Left ventricle myocardium inferior (tissue), 1 donor: ENCODE measurements at places on chromosomes 12 and 14. TPM values are rescaled to one million over a fixed set of nuclear protein-coding genes. Genes with fewer than 3 reads are reported as not detected.

SALL2 gene
- 3.4 TPM for total RNA-seq

MAP1LC3B2 gene
- 2.9 TPM for total RNA-seq

TROAP gene
- 0.66 TPM for total RNA-seq

GRCh38 chr12:20624718-20625117 is 70.4 kb upstream of the SLCO1C1 start:
- no peak for DNase-seq
- H3K4me3 ChIP-seq = no peak overlapping the region
- H3K27ac ChIP-seq = no peak overlapping the region
- peaks cover 34% of the 10 kb centered on the region for H3K36me3 ChIP-seq
- no peaks in the 10 kb centered on the region for H3K27me3 ChIP-seq
- peaks cover 57% of the 10 kb centered on the region for H3K4me1 ChIP-seq

DNA sequence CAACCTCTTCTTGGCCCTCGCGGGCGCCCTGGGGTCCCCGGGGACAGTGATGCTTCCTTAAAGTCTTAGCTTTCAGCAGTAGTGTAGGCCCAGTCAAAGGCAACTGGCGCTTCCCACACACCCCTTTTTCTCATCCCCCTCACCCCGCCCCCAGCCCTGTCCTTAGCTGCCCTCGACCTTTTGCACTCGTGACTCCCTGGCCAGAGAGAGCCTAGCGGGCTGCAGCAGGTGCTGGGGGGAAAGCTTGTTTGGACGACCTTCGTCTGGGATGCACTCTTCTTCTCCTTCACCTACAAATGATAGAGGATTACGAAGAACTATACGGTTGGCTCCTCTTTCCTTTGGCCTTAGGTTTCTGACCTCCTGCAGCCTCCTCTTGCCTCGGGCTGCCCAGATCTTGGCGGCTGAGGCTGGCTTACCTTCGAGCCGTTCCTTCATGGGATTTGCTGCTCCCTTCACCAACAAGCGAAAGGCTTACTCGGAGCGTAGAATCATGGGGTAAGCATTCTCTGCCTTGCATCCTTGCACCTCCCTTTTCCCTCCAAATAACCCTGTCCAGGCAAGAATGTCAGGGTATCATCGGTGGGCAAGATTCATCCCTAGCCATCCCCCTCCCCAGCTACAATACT is 815 bp downstream of the COQ10A start:
- peak; percentile 61 for DNase-seq
- no peaks in the 10 kb centered on the region for H3K27me3 ChIP-seq
- peak overlapping the region; percentile 97 for H3K27ac ChIP-seq
- peaks cover 59% of the 10 kb centered on the region for H3K4me1 ChIP-seq

DNA sequence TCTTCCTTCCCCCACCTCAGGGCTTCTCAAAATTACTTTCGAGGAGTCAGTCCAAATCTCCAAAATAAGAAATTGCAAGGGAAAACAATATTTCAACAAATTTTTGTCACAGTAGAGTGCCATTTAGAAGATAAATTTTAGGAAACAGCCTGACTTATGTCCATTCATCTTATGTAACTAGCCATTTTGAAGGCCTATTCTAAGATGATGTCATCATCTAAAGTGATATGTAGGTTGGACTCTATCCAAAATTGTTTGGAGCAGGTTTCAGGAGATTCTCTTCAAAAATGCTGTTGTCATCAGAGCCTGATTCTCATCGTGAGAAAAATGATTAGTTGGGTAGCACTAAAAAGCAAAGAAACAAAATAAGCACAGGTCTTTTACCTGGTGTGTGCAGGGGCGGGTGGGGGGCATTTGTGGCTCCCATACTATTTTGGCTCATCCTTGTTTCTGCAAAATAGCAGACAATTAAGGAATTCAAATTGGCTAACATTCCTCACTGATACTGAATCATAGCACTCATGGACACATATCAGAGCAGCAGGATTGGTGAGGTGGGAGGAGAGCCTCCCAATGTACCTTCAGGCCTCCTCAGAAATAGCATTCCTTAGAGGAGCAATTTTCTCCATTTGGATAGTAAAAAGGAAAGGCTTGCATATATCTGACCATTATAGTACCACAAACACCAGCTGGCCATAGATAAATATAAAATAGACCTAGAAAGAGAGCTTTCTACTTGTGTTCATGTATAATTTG is 360.9 kb upstream of the NAV3 start:
- H3K4me3 ChIP-seq = no peak overlapping the region
- H3K36me3 ChIP-seq = no peaks in the 10 kb centered on the region
- no peaks in the 10 kb centered on the region for H3K27me3 ChIP-seq
- H3K27ac ChIP-seq = no peak overlapping the region
- no peak for DNase-seq
- H3K4me1 ChIP-seq = no peaks in the 10 kb centered on the region

DNA sequence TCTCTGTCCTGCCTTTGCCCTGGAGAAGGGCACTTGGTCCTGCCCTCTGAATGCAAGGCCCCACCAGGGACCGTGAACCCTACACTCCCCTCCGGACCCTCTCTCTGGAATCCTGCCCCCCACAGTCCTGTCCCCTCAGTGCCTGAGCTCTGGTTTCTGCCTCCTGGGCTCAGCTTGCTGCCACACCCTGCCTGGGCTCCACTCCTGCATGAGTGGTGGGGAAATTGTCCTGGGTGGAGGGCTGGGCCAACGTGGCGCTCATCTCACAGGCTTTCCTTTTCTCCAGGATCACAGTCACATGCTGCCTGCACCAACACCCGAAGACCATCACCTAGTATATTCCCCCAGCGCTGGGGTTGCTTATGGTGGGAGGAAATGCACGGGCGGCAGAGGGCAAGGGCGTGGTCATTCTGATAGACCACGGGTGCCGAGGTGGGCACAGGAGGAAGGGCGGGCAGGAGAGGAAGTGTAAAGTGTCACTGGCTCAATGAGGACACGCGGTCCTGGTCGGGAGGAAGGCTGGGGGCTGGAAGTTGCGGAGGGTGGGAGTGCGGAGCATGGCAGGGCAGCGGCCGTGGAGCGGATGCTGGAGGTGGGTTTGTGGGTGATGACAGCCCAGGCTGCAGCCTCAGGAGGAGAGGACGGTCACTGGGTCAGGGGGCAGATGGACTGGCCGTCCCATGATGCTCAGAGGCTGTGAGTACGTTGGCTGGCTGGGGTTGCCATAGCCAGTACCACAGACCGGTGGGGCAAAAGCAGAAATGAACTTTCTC is 99.5 kb downstream of the KIF26A start:
- H3K36me3 ChIP-seq = no peaks in the 10 kb centered on the region
- DNase-seq = no peak
- H3K4me3 ChIP-seq = no peak overlapping the region
- no peaks in the 10 kb centered on the region for H3K4me1 ChIP-seq

GRCh38 chr12:15706010-15706676 is 83.0 kb downstream of the EPS8 start:
- no peaks in the 10 kb centered on the region for H3K27me3 ChIP-seq
- H3K4me3 ChIP-seq = no peak overlapping the region
- peak overlapping the region; percentile 41 for H3K27ac ChIP-seq
- peaks cover 46% of the 10 kb centered on the region for H3K4me1 ChIP-seq

DNA sequence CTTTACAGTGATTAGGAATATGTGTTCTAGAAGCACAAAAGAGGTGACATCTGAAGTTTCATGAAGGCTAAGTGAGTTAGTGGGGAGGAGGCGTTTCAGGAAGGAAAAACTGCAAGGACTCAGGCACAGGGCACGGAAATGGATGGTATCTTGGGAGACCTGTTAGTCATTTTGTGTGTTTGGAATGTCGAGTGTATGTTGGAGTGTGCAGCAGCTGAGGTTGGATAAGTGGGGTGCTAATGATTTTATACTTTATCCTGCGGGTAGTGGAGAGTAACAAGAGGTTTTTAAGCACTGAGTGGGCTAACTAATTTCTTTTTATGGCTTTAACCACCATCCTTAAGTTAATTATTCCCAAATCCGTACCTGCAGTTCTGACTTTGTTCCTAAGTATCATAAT is 571.5 kb upstream of the FBXO33 start:
- no peak for DNase-seq
- no peak overlapping the region for H3K27ac ChIP-seq
- H3K36me3 ChIP-seq = no peaks in the 10 kb centered on the region
- no peak overlapping the region for H3K4me3 ChIP-seq

GRCh38 chr12:42924482-42924881 is 334.9 kb upstream of the PRICKLE1 start:
- no peak for DNase-seq
- H3K4me1 ChIP-seq = peaks cover 12% of the 10 kb centered on the region
- no peaks in the 10 kb centered on the region for H3K27me3 ChIP-seq
- H3K4me3 ChIP-seq = no peak overlapping the region

GRCh38 chr14:23621204-23621931 is 14.8 kb upstream of the DHRS2 start:
- no peak overlapping the region for H3K4me3 ChIP-seq
- no peak for DNase-seq
- H3K27ac ChIP-seq = no peak overlapping the region
- H3K27me3 ChIP-seq = peaks cover 31% of the 10 kb centered on the region
